ENCODE measurements at places on chromosomes 13 and 19.

DNA sequence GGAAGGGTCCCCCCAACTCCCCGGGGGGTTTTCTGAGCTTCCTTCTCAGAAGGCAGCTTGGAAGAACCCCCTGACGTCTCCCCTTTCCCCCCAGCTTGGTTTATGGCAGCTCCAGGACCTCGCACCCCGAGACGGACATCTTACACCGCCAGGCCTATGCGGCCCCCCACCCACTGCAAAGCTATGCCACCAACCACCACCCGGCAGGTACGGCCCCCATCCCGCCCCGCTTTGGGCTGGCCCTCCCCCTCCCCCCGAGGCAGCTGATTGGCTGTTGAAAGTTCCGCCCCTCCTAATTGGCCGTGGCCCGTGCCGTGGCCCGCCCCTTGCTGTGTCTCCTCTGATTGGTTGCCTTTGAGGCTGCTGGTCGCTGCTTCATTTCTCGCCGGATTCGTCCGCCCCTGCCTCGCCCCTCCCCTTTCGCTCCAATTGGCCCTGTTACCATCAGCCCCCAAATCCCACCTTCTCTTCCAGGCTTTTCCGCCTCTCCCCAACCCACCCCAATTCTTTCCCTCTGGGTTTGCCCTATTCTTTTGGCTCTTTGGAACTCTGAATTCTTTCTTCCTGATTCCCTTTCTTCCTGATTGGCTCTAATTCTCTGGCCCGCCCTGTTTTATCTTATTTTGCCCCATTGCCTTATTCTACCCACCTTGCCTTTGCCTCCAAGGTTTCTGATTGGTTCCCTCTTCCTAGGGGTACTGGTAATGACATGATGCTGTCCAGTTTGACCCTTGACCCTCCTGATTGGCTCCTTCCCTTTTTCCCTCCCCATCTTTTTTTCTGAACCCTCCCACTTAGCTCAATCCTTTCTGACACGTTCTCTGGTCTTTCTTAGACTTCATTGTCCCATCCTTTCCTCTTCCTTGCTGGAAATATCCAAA is 2.5 kb downstream of the PRR12 start:
- DNase-seq = peak; percentile 87

GRCh38 chr13:49020940-49021553 is 45.3 kb downstream of the FNDC3A start:
- no peak for DNase-seq

- DNase-seq = no peak
Observed at GRCh38 chr19:16527334-16527935, 14.8 kb downstream of the CHERP start.

DNA sequence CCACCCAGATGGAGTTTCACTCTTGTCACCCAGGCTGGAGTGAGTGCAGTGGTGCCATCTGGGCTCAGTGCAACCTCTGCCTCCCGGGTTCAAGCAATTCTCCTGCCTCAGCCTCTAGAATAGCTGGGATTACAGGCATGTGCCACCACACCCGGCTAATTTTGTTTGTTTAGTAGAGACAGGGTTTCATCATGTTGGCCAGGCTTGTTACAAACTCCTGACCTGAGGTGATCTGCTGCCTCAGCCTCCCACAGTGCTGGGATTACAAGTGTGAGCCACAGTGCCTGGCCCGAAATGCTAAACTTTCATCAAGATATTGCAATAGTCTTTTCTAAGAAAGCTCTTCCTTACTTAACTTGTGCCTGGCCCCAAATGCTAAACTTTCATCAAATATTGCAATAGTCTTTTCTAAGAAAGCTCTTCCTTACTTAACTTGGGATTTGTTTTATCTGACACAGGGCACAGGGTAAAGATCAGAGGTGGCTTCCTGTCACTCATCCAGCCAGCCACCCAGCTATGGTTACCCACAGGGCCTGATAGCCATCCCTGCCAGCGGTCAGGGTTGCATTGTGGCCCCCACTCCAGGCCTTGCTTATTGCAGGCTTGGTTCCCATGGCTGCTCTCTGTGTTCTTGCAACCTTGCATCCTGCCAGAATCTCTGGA is 352.3 kb upstream of the TMTC4 start:
- no peak for DNase-seq

GRCh38 chr13:109569958-109570711 is 216.2 kb downstream of the IRS2 start:
- DNase-seq = no peak

DNA sequence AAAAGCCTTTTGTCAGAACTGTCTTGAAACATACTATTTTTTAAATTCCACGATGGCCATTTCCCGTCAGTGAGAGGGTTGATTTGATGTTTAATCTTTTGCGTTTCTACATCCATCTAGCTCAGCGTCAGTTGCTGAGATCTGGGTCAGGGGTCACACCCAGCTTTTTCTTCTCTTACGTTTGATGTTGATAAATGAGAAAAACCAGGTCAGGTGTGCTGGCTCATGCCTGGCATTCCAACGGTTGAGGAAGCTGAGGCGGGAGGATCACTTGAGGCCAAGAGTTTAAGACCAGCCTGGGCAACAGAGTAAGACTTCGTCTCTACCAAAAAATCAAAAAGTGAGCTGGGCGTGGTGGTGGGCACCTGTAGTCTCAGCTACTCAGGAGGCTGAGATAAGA is 168.9 kb downstream of the PTPRS start:
- DNase-seq = no peak

Measured in NCI-H526 treated with DMSO at 0.1 percent for 48 hours (cell line).